NCI-H1930 (cell line): ENCODE measurements at places on chromosomes 1 and 21.
A peak's percentile ranks its signal among the peaks of the same experiment; 100 is the strongest.

DNA sequence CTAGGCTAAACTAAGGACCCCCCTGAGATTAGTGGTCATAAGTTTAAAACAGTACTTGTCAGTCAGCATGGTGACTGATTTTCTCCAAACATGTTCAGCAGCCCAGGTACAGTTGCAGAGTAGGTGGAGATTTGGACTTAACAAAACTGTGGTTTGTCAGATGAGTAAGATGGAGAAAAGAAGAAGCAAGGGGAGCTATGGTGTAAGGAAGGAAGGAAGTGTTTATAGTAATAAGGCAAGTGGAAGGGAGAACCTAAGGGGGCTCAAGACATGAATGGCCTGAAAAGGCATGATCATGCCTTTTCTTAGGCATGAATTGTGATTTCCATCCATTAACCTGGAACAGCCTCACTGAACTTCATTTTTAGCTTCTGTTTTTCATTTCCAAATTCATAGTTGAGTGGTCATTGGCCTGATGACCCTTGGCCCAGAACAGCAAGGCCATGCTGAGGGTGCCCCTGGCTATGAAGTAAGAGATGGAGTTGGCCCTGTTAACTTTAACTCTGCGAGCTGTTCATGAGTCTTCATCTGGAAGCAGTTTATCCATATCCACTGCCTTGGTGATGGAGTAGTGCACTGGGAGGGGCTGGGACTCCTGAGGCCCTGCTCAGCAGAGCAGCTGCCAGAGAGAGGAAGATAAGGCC is 60.7 kb downstream of the LRRC8D start:
- no peak for DNase-seq

DNA sequence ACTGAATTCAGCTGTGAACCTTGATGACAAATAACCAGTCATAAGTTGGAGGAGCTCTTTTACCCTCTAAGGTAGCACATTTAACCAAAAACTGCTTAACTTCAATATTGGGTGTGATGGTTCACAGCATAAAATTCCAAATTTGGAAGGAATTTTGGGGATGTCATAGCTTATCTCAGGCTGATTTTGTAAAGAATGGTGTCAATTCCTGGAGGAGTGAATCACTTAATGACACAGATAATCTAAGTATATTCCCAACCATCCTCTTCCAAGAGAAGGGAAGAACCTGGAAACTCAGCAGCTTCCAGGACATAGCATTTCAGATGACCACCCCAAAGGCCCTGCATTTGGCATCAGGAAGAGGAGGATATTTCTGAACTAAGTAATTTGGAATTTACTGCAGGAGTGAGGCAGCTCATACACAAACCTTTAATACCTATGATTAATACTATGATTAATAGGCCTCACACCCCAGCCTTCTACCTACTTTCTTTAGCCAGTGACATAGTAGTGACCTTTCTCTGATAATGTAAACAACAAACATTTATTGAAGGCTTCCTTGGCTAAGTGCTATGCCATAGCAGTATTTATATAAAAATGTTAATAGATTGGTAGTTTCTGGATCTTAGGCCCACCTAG is 14.5 kb downstream of the GLUL start:
- no peak for DNase-seq

GRCh38 chr1:42957229-42957879 is 1.3 kb downstream of the SLC2A1 start:
- no peak for DNase-seq

GRCh38 chr1:235045921-235046601 is 82.6 kb downstream of the TOMM20 start:
- DNase-seq: no peak

- no peak for DNase-seq
Observed at GRCh38 chr1:34306568-34306967, 129.9 kb downstream of the C1orf94 start.

GRCh38 chr1:164891615-164892014 is 332.6 kb downstream of the PBX1 start:
- DNase-seq: no peak

DNA sequence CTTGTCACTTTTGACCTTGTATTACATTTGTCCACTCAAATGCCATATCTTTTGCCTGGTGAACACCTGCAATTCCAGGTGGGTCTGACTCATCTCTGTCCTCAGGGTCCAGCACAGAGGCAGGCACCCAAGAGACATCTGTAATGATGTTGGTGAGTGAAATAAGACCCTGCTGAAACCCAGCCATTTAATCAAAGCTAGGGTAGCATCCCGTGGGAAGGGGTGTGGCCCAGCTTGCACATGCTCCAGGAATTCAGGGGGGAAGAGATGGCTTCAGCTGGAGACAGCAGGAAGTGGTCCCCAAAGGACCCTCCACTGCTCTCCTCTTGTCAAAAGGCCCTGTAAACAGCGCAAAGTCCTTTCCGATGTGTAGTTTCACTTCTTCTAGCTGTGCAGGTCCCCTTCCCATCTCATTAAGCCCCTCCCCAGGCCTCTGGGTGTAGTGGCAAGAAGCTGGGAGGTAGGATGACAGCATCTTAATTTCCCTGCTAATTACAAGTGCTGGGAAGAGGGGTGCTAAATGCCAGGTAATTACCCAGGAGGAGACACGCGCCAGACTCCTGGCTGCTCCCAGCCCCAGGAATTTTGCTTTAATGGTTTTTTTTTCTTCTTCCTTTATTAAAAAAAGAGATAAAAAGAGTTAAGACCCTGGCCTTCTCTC is 54.4 kb upstream of the TRABD2B start:
- no peak for DNase-seq

- no peak for DNase-seq
Observed at GRCh38 chr1:116534014-116534739, 36.6 kb downstream of the CD58 start.

GRCh38 chr21:35352066-35352770 is 303.1 kb upstream of the RUNX1 start:
- no peak for DNase-seq

- peak; percentile 15 for DNase-seq
Observed at GRCh38 chr1:119885903-119886783, 10.2 kb downstream of the ADAM30 start.

DNA sequence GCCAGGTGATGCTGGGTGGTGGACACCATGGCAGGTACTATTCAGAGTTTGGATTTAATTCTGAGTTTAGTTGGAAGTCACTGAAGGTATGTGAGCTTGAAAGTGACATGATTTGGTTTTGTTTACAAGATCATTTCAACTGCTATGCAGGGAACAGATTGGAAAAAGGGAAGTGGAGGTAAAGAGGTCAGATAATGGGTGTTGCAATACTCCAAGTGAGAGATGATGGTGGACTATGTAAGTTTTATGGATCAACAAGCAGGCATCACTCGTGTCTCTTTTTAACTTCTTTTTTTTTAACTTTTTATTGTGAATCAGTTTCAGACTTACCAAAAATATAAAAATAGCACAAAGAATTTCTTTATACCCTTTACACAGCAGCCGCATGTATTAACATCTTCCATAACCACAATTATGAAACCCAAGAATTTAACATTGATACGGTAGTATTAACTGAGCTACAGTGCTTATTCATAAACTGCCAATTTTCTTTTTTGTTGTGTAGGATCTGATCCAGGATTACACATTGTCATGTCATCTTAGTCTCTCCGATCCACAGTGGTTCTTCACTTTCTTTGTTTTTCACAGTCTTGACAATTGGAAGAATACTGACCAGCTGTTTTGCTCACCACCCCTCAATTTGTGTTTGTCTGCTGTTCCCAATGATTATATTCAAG is 24.9 kb upstream of the NHLH2 start:
- DNase-seq: no peak

DNA sequence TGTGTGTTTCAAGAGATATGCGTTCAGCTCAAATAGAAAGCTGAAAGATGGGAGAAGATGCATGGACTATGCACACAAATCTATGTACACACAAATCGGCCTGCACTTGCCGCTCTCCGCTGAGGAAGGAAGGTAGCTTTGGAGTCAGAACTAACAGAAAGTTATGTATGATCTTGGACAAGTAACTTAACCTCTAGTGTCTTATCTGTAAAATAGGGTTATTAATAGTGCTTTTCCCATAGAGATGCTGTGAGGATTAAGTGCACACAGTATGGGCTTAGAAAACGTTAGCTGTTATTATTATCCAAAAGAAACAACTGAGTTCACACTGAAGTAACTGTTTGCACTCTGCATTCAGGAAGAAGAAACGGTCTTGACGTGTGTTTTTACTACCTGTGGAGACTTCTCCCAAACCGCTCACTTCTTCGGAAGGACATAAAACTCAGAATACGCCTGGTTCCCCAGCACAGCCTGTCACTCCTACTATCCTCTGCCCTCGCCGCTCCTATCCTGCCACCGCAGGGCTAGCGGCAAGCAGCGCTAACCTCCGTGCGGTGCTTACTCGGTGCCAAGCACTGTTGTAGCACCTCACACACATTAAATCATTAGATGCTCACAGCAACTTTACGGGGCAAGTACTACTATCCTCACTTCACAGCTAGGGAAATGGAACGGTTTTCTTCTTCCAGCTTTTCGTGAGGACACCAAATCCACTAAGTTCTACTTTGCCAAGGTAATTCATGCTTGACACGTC is 1.3 kb downstream of the TGFBR3 start:
- DNase-seq: no peak

DNA sequence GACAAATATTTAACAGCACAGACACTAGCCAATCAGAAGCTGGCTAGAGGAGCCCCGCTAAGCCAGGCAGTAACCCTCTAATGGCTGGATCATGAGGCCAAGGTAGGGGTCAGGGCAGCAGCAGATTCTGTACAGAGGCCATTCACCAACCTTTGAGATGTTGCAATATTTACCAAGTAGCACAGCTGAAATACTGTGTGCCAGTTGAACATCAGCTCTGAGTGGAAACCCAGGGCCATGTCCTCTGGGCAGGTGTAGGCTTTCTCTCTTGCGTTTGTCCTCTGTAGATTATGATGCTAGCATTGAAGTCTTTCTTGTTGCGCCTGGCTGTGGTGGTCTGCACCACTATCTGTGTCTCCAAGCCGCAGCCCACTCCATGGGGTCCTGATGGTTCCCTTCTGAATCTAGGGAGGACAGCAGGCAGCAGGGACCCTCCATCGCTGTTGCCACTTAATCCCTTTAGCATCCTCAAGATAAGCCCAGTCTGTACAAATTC is 2.5 kb upstream of the COG2 start:
- no peak for DNase-seq

GRCh38 chr21:17612023-17612564 is 607 bp downstream of the BTG3 start:
- no peak for DNase-seq

- DNase-seq: no peak
Observed at GRCh38 chr1:171345536-171345935, 31.6 kb downstream of the FMO4 start.
